ENCODE measurements at places on chromosomes 12 and 14.

- DNase-seq, result no peak
Measured at GRCh38 chr12:2637371-2637770, 157.4 kb upstream of the FKBP4 start.

DNA sequence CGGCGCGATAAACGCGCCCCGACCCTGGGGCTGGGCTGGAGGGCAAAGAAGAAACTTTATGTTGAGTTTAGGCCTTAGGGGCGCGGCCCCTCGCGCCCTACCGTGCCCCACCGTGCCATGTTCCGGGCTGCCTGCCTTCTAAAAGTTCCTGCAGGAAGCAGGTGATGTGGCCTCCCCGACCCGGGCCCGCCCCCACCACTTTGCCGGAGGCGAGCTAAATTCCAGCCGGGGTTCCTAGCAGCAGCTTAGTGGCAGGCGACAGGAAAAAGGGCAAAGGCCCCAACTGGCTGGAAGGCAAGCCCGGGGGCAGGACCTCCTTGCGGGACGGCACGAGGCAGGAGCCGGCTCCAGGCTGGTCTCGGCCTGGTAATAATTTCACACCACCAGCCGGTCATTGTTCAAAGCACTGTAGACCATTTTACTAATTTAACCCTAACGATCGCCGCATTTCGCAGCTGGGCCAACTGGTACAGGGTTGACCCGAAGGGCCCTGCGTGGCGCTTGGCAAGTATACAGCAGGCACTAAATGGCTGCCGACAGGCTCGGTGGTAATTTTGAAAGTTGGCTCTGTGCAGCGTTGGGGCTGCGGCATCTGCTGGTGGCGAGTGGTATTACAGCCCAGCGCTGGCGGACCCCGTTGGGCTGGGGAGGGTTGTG, 895 bp upstream of the CCDC88C start:
- peak; percentile 73 for DNase-seq

GRCh38 chr14:89340200-89341181, 76.5 kb downstream of the FOXN3 start:
- no peak for DNase-seq

DNA sequence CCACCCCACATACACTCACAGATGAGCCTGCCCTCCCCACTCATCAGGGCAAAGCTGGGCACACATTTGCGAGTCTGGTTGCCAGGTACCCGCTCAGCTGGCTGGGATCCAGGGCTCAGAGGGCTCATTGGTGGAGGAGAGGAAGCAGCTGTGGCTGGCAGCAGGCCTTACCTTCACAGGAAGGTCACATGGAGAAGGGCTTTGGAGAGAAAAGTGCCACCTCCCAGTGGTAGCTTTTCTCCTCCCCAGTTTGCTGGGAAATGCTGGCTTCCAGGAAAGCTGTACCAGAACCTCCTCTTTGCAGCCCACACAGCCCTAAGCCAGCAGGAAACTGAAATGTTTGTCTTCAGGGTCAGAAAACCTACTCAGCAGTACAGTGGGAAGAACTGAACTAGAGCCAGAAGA, 55.6 kb downstream of the LGMN start:
- no peak for DNase-seq

- no peak for DNase-seq
Measured at GRCh38 chr14:35844494-35844893, 18.4 kb downstream of the BRMS1L start.

GRCh38 chr12:51371295-51371953, 19.8 kb downstream of the GALNT6 start:
- no peak for DNase-seq

DNA sequence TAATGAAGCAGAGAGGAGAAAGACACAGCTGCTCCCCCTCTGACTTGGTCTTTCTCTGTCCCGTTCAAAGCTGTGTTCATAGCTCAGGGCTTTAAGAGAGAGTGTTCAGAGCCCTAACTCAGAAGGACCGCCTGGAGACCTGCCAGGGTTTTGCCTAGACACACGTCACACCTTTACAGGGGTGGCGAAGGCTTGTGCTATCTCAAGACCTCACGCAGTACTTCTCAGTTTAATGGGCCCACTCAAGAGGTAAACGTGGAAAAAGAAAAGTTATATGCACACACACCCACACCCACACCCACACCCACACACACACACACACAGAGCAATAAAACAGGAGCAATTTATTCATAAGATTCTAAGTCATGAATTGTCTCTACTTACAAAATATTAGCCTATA, 374.3 kb downstream of the C12orf75 start:
- DNase-seq, result no peak

- no peak for DNase-seq
Measured at GRCh38 chr12:52494518-52494917, 1.5 kb upstream of the KRT6A start.

GRCh38 chr12:131683266-131684014, 27.4 kb upstream of the SFSWAP start:
- DNase-seq, result no peak

DNA sequence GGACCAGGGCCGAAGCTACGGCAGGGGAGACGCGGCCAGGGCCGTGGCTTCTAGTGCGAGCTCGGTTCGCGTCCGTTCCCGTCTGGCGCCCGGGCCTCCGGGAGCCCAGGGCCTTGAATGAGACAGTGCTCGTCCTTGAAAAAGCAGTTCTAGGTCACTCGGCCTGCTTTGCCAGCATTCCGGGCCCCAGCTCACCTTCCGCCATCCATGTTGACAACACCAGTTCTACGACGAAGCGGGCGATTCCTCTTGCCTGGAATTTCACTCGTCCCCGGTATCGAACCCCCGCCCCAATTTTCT, 4.5 kb downstream of the OR10AD1 start:
- DNase-seq, result no peak

- no peak for DNase-seq
Measured at GRCh38 chr14:77369285-77369684, 7.6 kb downstream of the TMED8 start.

DNA sequence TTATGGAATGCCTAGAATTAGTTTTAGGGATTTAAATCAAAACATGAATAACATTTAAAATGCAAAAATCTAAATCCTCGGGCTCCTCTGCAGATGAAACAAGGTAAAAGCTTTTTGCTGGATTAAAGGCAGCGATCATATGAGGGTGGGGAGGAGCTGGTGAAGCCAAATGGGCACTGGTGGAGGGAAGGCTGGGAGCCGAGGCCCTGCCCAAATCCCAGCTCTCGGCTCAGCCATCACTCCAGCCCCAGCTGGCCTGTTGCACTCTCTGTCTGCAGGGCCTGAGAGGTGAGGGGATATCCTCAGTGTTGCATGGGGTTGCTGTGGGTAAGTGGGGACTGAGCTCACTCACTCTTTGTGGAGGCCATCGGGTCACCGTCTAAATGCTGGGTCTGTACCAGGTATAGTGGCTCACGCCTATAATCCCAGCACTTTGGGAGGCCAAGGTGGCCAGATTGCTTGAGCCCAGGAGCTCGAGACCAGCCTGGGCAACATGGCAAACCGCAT, 28.6 kb downstream of the CALM1 start:
- no peak for DNase-seq

- no peak for DNase-seq
Measured at GRCh38 chr12:79935624-79936345, 888 bp upstream of the PPP1R12A start.

GRCh38 chr12:27257104-27257843, 13.2 kb downstream of the STK38L start:
- DNase-seq, result no peak

- no peak for DNase-seq
Measured at GRCh38 chr12:28500373-28501024, 310.2 kb downstream of the CCDC91 start.

GRCh38 chr14:78904094-78904493, 733.9 kb downstream of the NRXN3 start:
- DNase-seq, result no peak

DNA sequence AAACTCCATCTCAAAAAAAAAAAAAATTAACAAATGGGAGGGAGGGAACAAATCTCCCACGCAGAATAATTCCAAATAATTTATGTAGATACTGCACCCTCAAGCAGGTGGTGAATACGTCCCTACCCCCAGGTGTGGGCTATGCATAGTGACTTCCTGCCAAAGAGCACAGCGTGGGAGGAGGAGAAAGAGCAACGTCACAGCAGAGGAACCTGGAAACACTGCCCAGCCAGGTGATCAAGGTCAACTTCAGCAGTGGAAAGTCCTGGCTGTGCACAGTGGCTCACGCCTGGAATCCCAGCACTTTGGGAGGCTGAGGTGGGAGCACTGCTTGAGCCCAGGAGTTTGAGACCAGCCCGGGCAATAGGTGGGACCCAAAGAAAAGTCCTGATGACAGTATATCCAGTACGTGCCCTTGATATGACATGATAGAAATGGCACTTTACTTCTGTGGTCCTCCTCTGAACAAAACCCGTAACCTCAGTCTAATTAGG, 9.5 kb downstream of the CINP start:
- DNase-seq, result no peak

DNA sequence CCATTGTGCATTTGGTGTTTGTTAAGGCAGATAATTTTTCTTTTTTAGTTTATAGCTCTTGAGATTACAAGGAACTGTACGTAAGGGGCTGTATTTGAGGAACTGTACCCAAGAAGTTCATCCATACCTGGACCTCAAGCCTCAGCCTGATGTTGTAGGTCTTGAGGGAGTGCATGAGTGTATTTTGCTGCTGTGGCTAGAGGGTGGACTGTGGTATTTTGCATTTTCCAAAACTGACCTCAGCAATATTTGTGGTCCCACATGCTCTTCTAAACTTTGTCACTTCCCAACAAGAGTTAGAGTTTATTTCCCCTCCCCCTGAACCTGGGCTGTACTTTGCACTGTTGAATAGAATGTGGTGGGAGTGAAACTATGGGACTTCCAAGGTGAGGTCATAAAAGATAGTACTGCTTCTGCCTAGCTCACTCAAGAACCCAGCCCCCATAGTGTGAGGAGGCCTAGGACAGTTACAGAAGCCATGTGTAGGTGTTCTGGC, 42.2 kb upstream of the FBXO33 start:
- DNase-seq, result no peak

Data from effector CD8-positive, alpha-beta T cell (primary cell).